ENCODE measurements at places on chromosomes 16 and 17.
A peak's percentile ranks its signal among the peaks of the same experiment; 100 is the strongest.

- DNase-seq = no peak
These were observed 104.4 kb downstream of the MYO1D start for GRCh38 chr17:32772453-32773025.

- DNase-seq = no peak
These were observed 7.6 kb downstream of the AIPL1 start for GRCh38 chr17:6427279-6427781.

DNA sequence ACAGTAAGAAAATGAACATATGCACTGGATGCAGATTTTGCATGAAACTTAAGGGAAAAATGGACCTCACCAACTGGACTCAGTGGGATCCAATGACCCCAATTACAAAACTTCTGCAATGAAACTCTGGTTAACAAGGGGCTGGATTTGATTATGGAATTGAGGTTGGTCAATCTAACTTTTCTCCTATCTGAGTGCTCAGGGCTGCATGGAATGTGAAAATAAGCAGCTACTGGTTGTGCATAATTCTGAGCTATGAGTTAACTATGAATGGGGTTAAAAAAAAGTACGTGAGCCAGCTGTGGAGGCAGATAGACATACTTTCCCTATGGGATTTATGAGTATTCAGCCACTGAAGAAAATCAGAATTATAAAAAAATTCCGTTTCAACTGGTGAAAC, 9.2 kb downstream of the FAM20A start:
- no peak for DNase-seq

DNA sequence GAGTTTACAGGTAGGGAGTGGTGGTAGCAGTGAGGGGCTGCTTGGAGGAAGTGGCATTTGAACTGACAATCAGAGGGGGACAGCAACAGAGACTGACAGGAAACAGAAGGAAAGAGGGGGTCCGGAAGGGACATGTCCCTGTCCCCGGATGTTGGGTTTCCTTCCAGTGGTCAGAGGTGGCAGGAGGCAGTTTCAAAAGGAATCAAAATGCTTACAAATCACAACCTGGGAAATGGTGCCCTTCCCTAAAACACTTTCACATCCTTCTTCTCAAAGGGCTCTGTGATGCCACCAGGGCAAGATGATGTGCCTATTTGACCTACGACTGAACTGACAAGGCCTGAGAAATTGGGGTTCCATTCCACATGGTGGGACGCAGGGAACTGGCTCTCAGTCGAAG, 19.7 kb downstream of the ADGRG1 start:
- DNase-seq = no peak

DNA sequence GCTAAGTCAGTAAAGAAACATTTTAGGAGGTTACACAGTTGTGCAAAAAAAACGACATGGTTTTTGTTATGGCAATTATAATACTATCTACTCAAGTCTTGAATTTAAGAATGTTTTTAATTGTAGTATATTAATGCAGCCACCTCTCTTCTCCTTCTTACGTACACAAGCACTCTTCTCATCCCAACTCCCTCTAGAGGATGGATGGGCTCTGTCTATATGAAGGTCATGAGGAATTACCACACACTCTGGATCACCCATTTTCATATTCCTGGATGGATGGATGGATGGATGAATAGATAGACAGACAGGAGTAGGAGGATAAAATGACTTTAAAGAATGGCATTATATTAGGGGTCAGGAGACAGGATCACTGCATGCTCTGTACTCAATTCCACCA, 120.0 kb downstream of the PHKB start:
- no peak for DNase-seq

DNA sequence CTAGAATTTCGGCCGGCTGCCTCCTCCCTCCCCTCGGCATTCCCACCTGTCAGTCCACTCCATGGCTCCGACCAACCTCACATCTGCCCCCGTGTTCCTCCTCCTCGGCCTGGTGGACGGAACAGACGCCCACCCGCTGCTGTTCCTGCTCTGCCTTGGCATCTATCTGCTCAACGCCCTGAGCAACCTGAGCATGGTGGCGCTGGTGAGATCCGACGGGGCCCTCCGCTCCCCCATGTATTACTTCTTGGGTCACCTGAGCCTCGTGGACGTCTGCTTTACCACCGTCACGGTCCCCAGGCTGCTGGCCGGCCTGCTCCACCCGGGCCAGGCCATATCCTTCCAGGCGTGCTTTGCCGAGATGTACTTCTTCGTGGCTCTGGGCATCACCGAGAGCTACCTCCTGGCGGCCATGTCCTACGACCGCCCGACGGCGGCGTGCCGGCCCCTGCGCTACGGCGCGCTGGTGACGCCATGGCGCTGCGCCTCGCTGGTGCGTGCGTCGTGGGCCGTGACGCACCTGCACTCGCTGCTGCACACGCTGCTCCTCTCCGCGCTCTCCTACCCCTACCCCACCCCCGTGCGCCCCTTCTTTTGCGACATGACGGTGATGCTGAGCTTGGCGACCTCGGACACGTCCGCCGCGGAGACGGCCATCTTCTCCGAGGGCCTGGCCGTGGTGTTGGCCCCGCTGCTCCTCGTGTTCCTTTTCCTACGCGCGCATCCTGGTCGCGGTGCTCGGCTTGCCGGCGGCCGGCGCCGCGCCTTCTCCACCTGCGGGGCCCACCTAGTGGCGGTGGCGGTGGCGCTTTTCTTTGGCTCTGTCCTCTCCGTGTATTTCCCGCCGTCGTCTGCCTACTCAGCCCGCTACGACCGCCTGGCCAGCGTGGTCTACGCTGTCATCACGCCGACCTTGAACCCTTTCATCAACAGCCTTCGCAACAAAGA, at the start of gene OR3A2:
OR3A2 (minus strand) TSS at position 440 of the 948 bp plus-strand sequence.
- DNase-seq = peak; percentile 11

DNA sequence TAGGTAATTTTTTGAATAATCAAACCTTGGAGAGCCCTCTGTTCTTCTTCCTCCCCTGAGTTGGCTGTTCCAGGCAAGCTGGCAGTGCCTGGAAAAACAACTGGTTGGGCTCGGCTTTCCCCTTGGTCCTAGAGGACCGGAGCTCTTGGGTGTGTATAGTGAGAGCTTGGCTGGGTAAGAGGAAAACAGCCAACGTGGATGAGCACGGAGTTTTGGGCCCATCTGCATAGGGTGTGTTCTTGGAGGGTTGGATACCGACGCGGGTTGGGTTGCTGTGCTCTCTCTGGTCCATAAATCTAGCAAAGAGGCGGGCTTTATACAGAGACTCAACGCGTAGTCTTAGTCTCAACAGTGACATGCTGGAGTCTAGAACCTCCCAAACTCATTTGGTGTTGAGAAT, 23.2 kb downstream of the ITGB3 start:
- peak; percentile 64 for DNase-seq

- DNase-seq = peak; percentile 53
These were observed 274.6 kb downstream of the HS3ST3B1 start for GRCh38 chr17:14575471-14575953.

GRCh38 chr17:17568772-17569195, 22.7 kb downstream of the PEMT start:
- peak; percentile 92 for DNase-seq

- no peak for DNase-seq
These were observed 1.2 kb downstream of the PCGF2 start for GRCh38 chr17:38746849-38747462.

DNA sequence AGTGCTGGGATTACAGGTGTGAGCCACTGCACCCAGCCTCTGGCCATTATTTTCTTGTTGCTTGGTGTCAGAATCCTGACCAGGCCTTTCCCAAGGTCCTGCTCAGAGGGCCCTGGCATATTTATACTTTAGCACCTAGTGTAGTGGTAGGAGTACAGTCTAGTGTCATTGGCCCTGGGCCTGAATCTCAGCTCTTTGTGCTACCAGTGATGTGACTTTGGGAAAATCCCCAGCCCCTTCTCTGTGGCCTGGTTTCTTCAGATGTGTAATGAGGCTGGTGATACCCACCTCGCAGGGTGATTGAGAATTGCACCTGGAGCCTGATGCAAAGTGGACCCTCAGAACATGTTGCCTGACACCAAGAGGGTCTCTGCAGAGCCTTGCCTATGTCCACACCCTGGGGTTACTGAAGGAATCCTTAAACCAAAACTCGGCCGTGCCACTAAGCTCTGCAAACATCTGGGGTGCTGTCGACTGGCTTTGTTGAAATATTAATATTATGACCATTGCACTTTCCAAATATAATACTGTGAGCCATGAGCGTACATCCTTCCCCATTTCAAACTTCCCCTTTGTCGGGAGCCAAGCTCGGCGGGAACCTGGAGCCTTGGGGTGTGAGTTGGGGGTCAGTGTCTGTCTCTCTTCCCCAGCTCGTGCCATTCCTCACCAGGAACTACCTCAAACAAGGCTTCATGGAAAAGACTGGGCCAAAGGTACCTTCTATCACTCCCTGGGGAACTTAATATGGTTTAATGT, 18.0 kb upstream of the RNF135 start:
- no peak for DNase-seq

DNA sequence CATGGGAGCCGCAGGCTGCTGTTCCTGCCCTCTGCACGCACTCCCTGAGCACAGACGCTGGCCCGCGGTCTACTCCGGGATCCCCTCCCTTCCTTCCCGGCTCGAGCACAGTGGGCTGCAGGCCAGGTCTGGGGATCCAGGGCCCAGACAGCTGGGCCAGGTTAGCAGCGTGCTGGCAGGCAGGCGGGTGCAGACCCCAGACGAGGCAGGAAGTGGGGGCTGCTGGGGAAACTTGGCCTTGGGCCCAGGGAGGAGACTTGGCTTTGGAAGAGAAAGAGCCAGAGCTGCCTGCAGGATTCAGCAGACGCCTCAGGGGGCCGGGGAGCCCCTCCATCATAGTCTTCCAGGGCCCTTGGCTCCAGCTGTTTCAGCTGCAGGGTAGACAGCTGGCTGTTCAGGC, 30.2 kb upstream of the ABCC3 start:
- DNase-seq = peak; percentile 95

DNA sequence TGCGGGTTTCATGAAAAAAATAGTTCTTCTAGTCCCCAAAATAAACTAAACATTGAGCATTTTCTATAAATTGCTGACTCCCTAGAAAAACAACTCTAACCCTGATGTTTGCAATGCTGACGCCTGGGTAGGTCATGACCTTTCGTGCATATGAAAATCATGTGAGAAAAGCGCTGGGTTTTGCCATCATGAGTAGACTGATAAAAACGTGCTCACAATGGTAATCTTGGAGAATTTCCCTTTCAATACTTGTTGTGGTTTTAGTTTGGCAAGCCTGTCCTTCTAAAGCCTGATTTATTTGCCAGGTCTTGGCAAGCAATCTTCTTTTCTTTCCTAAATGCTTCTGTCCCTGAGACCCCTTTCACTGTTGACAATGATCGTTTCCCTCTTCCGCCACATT, 4.0 kb upstream of the CLEC10A start:
- no peak for DNase-seq

GRCh38 chr16:47622451-47623176, 161.5 kb downstream of the PHKB start:
- DNase-seq = no peak

All from stomach (tissue), 19 donors.